Activated naive CD4-positive, alpha-beta T cell treated with anti-CD3 and anti-CD28 coated beads, Interleukin-2, amount 50 U/mL, for 72 hours (primary cell): ENCODE measurements at places on chromosomes 7 and 10. TPM values are rescaled to one million over a fixed set of nuclear protein-coding genes. Genes with fewer than 3 reads are reported as not detected.

FFAR4 gene
- not detected for total RNA-seq

C10orf53 gene
- not detected for total RNA-seq

TLX1 gene
- total RNA-seq: not detected

SUGCT gene
- 1.1 TPM for total RNA-seq

AMPH gene
- total RNA-seq: not detected

AGBL3 gene
- 2.3 TPM for total RNA-seq
